Kidney capillary endothelial cell (primary cell): ENCODE measurements at places on chromosomes 3 and 15.

DNA sequence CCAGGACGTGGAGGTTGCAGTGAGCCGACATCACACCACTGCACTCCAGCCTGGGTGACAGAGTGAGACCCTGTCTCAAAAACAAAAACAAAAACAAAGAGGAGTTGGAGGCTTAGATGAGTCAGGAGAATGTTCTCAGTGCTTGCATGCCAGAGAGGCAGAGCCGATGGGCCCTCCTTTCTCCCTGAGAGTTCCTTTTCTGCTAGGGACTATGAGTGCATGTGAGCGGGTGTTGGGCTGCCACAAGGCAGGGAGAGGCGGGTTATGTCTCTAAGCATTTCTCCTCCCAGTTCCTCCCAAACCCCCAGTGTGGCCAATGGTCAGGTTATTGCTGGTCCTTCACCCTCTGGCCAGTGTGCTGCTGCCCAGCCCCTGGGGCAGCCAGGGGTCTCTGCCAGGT is 45.1 kb downstream of the RTP1 start:
- DNase-seq, result no peak

DNA sequence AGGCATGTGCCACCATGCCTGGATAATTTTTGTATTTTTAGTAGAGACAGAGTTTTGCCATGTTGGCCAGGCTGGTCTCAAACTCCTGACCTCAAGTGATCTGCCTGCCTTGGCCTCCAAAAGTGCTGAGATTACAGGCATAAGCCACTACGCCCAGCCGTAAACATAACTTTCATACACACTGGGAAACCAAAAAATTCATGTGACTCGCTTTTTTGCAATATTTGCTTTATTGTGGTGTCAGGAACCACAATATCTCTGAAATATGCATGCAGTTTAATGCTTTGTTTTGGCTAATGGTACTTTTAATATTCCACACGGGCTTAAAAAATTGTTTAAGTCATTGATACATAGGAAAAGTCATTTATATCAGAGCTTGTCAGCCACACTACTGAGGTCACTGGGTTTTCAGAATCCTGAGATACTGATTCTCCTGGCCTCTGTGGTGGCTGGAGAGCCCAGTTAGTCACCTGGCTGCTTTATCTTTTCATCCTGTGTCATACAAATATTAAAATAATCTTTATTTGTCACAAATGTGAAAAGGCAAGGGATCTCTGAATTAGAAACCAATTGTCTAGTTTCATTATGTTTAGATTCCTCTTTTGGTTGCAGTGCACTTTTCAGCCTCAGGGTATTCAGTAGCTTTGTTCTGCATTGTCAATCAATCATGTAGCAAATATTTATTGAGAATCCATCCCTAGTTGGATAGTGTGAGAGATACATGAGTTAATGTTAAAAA is 10.0 kb downstream of the TMEM62 start:
- no peak for DNase-seq

DNA sequence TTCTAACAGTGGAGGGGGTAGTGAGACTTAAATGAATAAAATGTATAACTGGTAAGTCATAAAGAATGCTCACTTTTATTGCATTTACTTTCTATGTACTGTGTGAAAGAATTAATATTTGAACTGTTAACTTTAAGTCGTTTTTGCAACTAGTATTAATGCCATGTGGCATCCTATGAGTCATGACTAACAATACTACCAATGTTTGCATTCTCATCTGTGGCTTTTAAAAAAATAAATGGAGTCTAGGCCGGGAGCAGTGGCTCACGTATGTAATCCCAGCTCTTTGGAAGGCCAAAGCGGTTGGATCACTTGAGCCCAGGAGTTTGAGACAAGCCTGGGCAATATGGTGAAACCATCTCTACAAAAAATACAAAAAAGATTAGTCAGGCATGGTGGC is 5.2 kb downstream of the C3orf49 start:
- no peak for DNase-seq

GRCh38 chr3:2976796-2977195 is 133.4 kb downstream of the IL5RA start:
- DNase-seq, result no peak

DNA sequence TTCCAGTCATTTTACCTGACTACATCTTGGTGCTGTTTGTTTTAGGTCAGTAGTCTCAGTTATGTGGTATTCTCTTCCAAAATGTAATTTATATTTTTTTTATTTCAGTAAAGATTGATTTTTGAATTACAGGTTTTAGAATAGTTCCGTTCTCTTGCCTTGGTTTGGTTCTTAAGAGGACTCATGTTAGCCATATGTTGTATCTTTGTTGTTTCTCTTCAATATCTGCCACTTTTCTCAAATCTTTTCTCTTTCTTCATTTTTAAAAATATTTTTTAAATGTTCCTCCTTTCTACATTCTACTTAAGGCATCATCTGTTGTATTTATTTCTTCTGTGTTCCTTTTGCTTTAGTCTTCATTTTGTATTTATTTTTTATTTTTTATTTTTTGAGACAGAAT is 5.6 kb upstream of the UBL7 start:
- no peak for DNase-seq

DNA sequence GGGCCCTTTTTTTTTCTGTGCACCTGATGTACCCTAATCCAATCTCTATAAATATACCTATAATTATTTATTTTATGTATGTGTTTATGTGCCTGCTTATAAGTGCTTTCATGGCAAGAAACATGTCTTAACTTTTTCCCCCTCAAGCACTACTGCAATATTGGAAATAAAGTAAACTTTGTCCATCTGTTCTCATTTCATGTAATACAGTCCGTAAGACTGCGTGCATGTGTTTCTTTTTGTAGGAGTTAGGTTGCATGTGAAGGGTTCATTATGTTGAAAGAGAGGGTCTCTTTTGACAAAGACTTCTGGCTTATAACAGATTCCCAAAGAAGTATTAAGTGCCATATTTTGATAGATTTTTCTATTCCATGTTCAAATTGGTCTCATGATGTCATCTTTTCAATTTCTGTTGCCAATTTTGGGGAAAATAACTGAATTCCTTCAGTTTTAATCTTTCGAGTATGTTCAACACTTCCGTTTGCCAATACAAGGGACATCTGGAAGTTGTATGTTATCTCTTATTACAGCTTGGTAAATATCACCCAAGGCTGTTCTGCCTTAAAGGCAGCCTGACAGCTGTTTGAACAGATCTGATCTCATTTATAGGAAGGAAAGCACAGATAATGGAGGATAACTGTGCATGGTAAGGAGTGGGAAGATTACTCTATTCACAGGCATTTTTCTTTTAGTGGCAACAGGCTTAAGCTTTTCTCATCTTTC is 273.1 kb upstream of the SGO1 start:
- no peak for DNase-seq

- DNase-seq, result no peak
Observed at GRCh38 chr3:123424321-123424998, 24.4 kb downstream of the ADCY5 start.

DNA sequence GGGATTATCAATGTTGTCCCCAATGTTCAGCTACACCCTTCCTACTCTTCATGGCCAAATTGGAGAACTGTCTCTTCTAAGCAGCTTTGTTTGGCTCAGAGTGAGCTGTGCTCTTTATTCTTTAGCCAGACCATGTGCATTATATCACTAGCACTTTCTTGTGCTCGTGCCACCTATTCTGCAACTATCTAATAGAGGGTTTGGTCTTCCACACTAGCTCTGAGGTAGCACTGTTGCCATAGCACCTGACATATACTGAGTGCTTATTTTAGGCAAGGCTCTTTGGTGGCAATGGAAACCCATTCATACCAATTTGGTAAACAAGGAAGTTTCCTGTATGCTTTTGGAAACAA is 394.3 kb upstream of the C2CD4B start:
- no peak for DNase-seq

GRCh38 chr3:56154297-56154696 is 314.0 kb downstream of the ERC2 start:
- no peak for DNase-seq

DNA sequence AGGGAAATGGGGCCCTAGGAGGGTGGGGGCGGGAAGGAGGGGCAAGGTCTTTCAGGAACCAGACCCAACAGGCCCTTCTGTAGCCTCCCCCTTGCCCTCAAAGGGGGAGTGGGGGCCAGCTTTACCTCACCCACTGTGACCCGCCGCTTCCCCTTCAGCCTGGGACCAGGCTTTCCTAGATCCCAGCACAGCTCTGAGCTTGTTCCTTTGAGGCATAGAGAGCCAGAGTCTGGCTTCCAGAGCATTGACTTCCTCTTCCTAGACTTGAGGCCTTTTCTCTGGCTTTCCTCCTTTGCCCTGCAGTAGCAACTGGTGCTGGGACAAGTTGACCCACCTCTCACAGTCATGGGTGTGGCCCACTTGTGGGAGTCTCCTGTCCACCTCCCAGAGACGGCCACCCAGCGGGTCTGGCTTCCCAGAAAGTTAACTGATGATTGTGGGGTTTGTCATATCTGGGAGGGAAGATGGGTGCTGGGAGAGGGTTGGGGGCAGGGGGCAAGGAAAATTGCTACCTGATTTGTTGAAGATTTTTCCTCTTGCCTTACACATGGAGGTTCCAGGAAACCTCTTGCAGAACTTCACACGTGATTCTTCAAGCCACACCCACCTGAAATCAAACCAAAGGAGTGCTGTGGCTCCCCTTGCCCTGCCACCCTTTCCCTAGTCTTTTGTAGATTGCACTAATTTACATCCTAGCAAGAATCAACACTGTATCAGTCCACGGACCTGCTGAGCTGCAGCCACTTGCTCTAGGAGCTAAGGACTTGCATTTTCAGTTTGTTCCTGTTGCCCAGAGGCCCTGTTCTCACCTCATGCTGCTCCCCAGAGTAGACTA is 4.1 kb upstream of the CHST14 start:
- no peak for DNase-seq

- DNase-seq, result no peak
Observed at GRCh38 chr15:40306371-40306770, 1.4 kb downstream of the PLCB2 start.

DNA sequence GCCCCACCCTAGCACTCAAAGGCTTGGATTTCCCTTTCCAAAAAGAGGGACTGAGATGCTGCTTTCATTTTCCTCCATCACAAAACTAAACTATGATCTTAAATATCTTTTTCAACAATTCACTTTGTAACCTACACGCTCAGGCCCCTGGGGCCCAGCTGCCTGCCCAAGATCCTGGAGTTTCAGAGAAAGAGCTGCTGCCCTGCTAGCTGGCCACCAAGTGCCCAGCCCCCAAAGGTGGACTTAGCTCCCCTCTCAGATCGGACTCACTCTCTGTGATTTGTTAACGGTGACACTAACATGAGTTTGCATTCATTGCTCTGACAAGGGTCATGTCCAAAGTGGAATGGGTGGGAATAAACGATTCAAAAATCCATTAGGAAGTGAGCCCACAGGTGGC is 119.6 kb upstream of the SMAD3 start:
- DNase-seq, result no peak

DNA sequence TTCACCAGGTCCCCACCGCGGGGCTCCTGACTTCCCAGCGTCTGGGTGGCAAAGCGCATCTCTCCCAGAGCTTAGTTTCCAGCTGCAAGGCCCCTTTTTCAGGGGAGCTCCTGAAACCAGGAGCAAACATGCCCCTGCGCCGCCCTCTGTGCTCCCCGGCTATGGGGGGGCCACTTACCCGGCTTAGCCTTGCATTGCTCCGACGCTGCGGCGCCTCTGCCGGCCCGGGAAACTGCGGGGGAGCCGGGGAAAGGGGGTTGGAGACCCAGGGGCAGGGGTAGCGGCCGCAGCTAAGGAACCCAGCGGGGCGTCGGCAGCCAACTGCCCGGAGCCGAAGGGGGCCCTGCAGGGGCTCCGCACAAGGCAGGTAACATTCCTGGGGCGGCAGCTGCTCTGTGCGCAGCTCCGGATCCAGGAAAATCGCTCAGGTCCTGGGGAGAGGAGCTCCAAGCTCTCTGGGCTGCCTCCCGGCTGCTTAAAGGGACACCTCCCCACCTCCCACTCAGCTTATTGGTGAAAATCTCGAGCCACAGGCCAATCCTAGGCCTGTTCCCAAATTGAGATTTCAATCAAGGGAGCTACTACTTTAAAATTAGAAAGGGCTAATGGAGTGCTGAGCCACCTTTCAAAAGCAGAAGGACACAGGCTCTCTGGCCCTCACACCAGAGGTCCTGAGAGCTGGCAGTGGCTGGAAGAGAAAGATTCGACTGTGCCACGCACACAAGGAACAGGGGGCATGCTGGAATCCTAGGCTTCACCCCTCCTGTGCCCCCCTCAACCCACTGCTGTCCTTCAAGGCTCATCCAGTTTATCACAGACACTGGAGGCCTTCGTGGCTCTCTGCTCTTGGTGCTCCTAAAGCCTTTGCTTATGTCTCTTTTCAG is 42.7 kb upstream of the PRICKLE2 start:
- no peak for DNase-seq

DNA sequence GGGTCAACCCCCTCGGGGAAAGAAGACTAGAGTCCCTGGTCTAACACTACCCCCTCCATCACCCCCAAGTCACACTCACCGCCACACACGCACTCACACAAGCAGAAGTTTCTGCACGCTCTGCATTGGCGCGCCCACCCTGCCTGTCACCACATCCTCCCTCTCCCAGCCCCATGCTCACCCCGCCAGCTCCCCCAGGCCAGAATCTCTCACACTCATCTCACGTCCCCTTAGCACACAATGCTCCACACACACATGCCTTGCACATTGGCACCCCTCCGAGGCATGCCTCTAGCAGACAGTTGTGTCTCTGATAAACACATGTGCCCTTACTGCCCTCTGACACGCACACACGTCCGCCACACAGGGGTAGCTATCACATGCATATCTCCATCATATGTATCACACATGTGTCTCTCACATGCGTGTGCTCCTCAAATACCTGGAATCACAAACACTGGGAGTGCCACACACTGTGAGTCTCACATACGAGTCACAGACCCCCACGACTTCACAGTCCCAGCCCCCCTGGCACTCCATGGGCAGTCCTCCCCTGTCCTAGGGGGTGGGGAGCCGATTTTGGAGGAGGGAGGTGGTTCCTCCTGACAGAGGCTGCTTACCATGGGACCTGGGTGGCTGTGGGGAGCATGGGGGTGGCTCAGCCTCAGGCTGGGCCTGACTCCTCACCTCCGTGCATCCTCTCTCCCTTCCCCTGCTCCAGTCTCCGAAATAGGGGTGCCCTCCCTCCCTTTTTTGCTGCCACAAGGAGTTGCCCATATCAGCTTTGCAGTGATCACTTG is 898 bp downstream of the FBLN2 start:
- no peak for DNase-seq

- DNase-seq, result no peak
Observed at GRCh38 chr3:106114848-106115247, 246.0 kb upstream of the CBLB start.

- DNase-seq, result no peak
Observed at GRCh38 chr3:72625602-72626337, 222.5 kb downstream of the SHQ1 start.

- DNase-seq, result no peak
Observed at GRCh38 chr3:117586161-117586560, 876.6 kb downstream of the TUSC7 start.

GRCh38 chr3:81443958-81444357 is 317.5 kb downstream of the GBE1 start:
- no peak for DNase-seq

- DNase-seq, result no peak
Observed at GRCh38 chr15:40162552-40162951, 1.7 kb downstream of the BUB1B start.

- DNase-seq, result no peak
Observed at GRCh38 chr3:157785102-157785826, 282.0 kb upstream of the VEPH1 start.

- no peak for DNase-seq
Observed at GRCh38 chr3:154584041-154584440, 154.1 kb upstream of the GPR149 start.
